ENCODE measurements at places on chromosomes 1 and 21. TPM values are rescaled to one million over a fixed set of nuclear protein-coding genes. Genes with fewer than 3 reads are reported as not detected.

GRCh38 chr1:206463137-206463536 lies 7.1 kb upstream of the IKBKE start:
- DNase-seq: no peak

DNA sequence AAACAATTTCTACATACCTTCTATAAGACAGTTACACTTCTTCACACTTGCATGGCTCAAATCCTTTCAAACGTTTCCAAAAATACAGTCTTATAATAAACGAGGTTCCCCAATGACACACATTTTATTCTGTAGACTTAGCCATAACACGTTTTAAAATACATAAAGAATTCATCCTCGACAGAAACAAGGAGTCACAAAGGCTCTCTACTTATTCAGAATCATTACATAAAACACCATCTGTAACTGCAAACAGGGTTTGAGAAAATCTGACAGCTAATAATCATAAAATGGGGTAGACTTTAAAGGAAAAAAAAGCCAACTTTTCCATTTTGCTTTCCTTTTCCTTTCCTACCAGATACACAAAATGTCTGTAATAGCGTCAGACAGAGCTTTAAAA lies 1.8 kb downstream of the PIK3R3 start:
- no peak for DNase-seq

DNA sequence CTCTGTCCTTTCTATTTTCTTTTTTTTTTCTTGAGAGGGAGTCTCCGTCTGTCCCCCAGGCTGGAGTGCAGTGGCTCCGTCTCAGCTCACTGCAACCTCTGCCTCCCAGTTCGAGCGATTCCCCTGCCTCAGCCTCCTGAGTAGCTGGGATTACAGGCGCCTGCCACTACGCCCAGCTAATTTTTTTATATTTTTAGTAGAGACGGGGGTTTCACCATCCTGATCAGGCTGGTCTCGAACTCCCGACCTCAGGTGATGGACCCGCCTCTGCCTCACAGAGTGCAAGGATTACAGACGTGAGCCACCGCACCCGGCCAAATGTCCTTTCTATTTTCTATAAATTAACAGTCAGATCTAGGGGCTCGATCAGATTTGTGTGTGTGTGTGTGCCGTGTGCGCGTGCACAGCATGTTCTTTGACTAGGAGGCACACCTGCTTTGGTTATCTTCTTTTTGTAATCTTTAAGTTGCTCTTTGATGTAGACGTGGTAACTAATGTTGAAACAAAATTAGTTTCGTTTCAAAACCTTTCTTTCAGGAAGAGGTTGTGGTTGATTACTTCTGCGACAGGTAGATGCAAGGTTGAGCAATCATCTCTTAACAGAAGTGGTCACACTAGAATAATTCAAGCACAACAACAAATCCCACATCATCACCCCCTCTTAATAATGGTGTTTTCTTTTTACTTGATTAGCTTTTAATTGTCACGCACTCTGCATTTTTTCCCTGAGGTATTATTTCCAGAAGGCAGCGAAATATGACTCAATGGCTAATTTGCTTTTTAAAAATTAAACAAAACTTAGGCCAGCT lies 779 bp upstream of the DEGS1 start:
- DNase-seq: no peak

DNA sequence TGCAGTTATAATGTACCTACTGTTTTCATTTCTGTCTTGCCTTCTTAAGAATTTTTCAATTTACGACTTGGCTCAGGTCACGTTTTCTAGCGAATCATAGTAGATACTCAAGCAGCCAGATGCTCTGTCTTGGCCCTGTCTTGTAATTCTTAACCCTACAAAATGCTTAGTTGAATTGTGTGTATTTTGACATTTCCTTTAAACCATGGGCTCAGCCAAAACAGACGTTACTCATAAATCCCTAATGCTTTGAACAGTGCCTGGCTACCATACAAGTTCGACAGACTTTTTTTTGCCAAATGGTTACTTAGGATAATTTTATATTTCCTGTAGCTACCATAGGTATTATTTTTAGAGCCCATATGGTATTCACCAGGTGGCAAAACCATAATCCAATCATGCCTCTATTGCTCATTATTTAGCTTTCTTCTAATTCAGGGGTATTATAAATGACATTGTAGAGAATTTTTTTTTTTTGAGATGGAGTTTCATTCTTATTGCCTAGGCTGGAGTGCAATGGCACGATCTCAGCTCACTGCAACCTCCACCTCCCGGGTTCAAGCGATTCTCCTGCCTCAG lies 54.3 kb downstream of the KCNK1 start:
- DNase-seq: peak; percentile 34

DNA sequence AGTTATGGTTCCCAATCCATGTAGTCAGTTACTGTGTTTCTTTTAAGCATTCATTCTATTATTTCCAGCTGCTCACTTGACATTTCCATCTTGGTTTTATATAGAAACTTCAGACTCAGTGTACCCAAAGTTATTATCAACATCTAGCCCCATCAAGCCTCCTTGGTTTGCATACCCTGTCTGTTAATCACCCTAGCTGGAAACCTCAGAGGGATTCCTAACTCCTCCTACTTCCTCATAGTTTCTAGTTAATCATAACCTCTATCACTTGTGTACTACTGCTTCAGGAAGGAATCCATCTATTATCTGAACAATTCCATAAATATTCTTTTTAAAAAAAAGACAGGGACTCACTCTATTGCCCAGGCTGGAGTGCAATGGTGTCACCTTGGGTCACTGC lies 293.3 kb downstream of the SDCCAG8 start:
- DNase-seq: no peak

GRCh38 chr1:91555074-91555730 lies 54.6 kb downstream of the CDC7 start:
- DNase-seq: no peak

DNA sequence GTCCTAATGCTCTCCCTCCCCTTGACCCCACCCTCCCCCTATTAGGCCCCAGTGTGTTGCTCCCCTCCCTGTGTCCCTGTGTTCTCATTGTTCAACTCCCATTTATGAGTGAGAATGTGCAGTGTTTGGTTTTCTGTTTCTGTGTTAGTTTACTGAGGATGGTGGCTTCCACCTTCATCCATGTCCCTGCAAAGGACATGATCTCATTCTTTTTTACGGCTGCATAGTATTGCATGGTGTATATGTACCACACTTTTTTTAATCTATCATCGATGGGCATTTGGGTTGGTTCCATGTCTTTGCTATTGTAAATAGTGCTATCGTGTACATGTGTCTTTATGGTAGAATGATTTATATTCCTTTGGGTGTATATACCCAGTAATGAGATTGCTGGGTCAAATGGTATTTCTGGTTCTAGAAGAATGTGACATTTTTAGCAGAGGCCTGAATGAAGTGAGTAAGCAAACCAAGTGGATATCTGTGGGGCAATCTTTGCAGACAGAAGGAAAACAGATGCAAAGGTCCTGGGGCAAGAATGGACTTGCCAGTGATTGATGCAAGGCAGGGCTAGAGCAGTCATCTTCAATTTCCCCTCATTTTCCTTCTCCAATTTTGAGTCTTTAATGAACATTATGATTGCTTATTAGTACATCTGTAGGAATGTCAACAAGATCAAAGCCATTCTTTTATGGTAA lies 50.2 kb downstream of the UBE4B start:
- no peak for DNase-seq

- no peak for DNase-seq
Observed at GRCh38 chr1:15246960-15247614, at the start of gene FHAD1. FHAD1 (plus strand) TSS chr1:15247223; CDS start chr1:15251785, 4,562 bp downstream.

DNA sequence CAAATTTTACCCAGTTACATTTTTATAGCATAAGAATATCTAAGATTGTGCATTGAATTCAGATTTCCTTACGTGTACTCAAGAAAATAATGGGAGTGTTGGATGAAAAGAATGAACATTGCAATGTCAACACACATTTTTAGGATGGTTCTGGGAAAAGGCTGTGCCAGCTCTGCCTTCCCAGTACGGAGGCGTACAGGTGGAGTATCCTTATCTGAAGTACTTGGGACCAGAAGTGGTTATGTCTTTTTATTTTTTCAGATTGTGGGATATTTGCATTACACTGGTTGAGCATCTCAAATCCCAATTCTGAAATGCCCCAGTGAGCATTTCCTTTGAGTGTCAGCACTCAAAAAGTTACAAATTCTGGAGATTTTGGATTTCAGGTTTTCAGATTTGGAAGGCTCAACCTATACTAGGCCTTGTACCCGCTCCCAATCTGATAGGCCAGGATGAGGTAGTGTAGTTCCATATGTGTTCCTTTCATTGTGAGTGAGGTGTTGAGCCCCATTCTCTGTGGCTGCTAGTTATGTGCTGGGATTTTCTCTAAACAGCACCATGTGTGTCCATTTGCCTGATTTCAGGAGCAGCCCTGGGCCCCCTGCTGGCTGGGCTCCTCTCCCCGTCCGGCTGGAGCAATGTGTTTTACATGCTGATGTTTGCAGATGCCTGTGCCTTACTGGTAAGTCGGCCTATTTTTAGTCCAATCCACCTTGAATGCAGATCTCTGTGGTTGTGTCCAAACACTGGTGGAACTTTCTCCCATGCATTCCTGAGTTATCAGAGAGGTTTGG lies 60.8 kb downstream of the SLC37A1 start:
- DNase-seq: no peak

GRCh38 chr21:46003575-46004007 lies 22.0 kb downstream of the COL6A1 start:
- no peak for DNase-seq

DNA sequence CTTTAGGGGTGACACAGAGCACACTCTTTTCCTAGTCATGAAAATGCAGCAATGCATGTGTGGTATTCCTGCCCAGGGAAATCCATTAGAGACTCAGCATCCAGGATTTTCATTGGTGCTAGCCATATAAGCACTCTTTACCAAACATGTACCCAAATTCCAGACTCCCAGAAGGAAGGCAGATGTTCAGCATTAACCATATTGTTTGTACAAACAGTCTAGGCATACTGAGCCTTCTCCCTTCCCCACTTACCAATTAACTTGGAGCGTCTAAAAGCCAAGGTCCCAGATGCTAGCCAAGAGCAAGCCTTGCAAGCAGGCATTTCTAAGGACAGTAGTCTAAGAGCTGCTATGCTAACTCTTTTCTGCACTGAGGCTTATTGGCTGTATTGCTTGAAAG lies 27.9 kb downstream of the ZBED6 start:
- no peak for DNase-seq

DNA sequence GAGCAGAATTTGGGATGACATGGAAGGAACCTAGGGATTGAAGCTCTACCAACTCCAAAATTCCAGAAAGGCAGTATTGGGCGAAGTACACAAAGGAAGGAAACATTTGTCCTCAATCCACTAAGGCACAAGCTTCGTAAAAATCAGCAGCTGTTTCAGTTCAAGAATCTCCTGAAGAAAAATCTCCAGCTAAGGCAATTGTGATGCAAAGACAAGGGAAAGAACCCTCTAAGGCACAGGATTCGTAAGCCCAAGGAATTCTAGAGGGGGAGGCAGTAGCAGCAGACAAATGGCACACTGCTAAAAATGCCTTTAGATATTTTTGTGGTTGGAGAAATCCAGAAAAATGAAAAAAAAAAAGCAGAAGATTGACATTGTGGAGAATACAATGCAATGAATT lies 64.5 kb upstream of the PLPPR5 start:
- DNase-seq: no peak

GRCh38 chr1:41919131-41919530 lies 409 bp upstream of the HIVEP3 start:
- DNase-seq: no peak

DNA sequence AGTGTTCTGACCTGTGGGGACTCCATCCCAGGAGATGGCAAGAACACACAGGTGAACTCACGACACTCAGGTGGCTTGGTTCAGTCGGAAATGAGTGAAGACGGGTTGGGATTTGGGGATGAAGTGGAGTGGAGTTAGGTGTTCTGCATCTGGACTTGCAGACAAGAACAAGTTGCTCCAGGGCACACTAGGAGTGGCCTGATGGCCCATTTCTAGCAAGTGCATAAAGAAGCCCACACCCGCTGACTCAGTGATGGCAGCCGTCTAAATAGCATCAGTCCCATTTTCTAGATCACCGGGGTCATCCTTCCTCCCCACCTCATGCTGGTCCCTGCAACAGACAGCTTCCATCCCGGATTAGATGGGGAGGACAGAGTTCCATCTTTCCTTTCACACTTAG lies 278.4 kb downstream of the C1orf94 start:
- no peak for DNase-seq

- no peak for DNase-seq
Observed at GRCh38 chr1:183137782-183138181, 48.3 kb upstream of the LAMC2 start.

DNA sequence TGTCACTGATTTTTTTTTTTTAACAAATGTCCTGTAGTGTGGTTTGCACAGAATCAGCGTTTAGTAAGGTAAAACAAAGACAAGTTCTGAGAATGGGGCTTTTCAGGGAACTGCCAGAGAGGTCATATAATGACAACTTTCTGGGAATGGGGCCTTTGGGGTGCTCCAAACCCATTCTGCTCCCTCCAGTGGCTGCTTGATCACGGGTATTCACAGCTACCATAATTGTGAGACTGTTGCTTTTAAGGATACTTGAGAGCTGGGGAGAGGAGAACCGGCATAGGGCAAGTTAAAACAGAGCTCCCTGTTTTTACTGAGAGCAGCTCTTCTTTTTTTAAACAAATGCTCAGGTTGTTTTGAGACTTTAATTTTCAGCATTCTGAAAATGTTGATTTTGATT lies 48.2 kb downstream of the CYP2J2 start:
- DNase-seq: no peak

DNA sequence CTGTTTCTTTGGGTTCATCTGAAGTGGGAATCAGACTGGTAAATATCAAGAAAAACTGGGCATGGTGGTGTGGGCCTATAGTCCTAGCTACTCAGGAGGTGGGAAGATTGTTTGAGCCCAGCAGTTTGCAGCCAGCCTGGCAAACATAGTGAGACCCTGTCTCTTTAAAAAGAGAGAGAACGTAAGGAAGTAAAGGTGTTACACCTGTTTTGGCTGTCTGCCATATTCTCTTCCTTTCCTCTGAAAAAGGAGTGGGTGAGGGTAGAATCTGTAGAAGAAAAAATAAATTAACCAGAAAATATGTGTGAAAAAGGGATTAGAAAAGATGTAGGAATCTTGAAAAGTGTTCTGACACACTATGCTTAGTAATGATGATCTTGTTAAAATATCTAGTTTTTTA lies 20.0 kb downstream of the AHCYL1 start:
- DNase-seq: no peak

DNA sequence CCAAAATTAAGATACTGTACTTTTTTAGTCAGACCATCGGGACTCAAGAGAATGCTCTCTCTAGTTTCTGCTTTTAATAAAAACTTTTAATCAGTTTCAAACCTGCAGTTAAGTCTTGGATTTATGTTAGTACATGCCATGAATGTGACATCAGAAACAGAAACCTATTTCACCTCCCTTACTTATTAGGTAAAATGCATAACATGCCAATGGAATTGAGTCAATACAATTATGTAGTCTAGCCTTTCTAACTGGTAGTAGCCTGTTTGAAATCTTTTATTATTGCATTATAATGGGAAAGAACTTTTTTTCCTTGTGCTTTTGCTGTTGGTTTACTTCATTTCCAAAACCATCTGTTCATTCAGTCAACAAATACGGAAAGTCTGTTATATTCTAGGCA lies 4.8 kb downstream of the PHACTR4 start:
- DNase-seq: no peak

Gene RGS18
- polyA plus RNA-seq: 0.79 TPM

Gene RBP7
- 3.3 TPM for polyA plus RNA-seq

Gene CRYBG2
- not detected for polyA plus RNA-seq

Gene CD84
- polyA plus RNA-seq: 4.5 TPM

Gene MEGF6
- polyA plus RNA-seq: 6.4 TPM

Gene CR1L
- 0.53 TPM for polyA plus RNA-seq

Data from muscle of arm (tissue), 14 donors.